ENCODE measurements at places on chromosomes 1 and 21.

- DNase-seq, result no peak
These were observed 130.8 kb downstream of the NOS1AP start for GRCh38 chr1:162200096-162200847.

- no peak for DNase-seq
These were observed 127.5 kb upstream of the ZP4 start for GRCh38 chr1:238018214-238018613.

GRCh38 chr1:104780470-104781078 is 1030.9 kb downstream of the AMY1C start:
- peak; percentile 41 for DNase-seq

DNA sequence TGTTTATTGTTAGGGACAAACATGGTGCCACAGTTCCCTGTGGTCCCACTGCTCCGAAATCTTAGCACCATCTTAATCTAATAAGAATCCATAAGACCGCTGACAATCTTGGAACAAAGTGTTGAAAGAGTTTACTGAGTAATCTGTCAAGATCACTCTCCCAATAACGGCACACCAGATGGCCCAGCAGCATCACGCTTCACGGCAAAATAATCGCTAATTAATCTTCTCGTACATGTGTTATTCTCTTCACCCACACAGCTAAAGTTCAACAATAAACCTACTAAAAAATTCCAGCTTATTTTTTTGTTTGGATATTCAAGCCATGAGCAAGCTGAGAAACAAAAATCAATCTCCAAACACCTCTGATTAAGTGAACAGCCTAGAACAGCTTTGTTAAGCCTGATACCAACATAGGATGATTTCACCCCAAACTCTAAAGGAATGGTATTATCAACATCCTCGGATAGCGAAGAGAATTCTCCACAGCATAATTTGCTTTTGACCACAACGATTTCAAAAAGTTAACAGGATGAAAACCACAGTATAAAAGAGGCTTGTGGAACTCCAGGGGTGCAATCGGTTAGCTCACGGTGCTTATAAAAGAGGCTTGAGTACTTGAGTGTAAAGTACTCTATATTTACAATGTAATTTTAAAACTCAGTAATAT is 329.9 kb upstream of the GREM2 start:
- no peak for DNase-seq

GRCh38 chr21:43819511-43820405 is 30.4 kb downstream of the RRP1 start:
- no peak for DNase-seq

DNA sequence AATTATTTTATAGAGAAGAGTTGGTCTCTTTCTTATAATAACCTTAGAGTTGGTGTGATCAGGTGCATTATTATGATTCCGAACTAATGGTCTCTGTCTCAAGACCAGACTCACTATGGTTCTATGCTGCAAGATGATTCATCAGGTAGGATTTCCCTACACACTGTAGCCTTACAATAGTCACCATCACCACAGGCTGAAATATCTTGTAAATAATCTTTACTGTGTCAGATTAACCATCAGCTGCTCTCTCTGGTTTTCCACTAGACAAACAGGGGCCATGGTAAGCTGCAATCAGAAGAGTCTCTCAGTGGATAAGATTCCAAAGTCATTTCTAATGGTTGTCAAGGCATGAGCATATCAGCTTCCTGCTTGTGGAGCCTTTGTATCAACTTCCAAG is 4.4 kb upstream of the GBP4 start:
- DNase-seq, result peak; percentile 51

GRCh38 chr1:27074175-27074780 is 61.6 kb upstream of the TENT5B start:
- DNase-seq, result peak; percentile 37

DNA sequence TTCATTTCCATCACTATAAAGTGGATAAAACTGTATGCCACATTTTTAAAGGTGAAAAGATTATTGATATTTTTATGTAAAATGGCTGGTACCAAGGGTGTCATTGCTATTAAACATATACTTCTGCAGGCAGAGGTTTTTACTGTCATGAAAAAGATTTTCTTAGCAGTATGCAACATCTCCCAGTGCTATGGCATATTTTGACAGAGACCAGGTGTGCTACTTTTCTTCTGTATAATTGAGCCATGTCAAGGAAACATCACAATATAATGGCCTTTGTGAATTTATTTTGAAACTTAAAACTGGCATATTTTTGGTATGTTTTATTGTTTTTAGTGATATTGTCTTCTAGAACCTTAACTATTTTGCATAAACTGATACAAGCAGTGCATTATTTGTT is 216.6 kb upstream of the C1orf105 start:
- DNase-seq, result no peak

DNA sequence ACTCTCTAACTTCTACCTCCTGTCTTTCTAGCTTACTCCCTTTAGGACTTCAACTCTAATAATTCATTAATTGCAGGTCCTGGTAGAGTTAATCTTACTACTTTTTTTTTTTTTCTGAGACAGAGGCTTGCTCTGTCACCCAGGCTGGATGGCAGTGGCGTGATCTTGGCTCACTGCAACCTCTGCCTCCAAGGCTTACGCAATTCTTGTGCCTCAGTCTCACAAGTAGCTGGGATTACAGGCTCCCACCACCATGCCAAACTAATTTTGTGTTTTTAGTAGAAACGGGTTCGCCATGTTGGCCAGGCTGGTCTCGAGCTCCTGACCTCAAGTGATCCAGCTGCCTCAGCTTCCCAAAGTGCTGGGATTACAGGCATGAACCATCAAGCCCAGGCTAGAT is 15.7 kb downstream of the BTBD8 start:
- DNase-seq, result peak; percentile 16

DNA sequence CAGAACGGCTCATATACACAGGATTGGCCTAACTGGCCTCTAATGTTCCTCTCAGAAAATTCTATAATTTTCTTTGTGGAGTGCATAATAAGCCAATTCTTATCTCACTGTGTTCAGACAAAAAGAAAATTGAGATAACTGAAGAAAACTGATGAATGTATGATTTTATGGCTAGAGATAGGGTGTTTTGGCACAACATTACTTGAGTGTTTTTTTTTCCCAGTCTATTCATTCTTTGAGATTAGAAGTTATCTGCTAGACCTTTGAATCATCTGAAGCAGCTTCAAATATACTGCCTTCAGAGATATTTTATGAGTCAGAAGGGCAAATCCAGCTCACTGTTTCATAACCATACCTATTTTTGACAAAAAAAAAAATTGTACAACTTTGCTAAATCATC is 85.6 kb downstream of the VAV3 start:
- peak; percentile 30 for DNase-seq

DNA sequence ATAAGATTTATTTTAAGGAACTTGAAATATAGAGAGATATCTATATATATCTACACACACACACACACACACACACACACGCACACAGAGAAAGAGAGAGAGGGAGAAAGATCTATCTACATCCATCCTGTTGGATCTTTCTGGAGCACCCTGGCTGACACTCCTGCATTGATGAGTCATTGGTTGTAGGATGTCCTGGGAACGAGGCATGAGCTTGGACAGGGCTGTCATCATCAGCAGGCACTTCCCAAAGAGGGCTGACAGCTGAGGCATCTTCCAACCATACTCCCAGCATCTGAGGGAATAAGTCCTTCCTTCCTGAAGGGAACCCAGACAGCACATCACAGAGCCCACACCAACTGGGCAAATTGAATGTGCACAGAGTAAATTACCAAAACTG is 99.1 kb upstream of the ERG start:
- peak; percentile 41 for DNase-seq

DNA sequence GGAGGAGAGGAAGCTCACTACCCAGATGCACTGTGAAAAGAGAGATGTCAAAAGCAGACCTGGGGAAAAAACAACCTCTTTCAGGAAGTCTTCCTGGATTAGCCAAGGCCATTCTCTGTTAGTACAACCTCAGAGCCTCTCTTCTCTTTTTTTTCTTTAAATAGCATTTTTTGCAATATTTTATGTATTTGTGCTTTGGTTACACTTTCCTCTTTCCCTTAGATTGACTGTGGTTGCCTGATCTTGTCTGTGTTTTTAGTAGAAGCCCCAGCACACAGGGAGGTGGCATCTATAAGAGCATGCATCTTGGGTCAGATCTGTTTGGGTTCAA is 18.8 kb downstream of the SLC26A9 start:
- no peak for DNase-seq

- DNase-seq, result no peak
These were observed 945 bp downstream of the RNPEP start for GRCh38 chr1:201983380-201983805.

- DNase-seq, result peak; percentile 66
These were observed 62.7 kb upstream of the BCL10 start for GRCh38 chr1:85339089-85339488.
